ENCODE measurements at places on chromosomes 5 and 9.

DNA sequence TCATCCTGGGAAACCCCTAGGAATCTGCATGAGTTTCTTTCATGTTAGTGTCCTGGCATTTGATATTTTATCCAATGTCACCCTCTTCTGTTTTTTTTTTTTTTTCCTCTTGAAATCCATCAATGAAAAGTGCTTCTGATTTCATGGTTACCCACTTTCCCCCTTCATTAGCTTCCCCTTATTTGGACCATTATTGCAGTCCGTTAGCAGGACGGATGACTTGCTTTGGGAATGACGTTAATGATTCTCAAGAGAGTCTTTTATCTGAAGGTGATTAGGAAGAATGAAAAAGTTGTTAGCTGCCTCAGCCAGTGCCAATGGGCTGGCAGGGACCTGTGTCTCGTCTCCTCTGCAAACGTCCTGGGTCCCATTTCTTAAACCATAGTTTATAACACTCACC, 134.7 kb downstream of the SEMA6A start:
- DNase-seq = no peak

DNA sequence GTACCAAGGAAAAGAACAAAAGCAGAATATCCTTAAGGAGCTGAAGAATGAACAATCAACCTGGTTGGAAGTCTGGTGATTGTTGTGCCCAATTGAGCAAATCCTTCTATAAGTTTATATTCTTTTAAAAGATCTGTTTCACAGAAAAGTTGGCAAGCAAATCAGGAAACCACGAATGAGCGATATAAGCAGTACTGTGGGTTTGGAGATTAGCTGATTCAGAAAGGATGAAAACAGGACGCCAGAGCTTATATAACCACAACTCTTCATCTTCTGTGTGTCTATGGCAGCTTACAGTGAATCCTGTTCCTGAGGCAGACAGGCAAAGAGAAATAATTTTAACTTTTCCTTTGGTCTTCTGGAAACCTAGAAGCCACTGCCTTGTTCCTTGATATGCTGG, 61.7 kb downstream of the SLC38A9 start:
- no peak for DNase-seq

DNA sequence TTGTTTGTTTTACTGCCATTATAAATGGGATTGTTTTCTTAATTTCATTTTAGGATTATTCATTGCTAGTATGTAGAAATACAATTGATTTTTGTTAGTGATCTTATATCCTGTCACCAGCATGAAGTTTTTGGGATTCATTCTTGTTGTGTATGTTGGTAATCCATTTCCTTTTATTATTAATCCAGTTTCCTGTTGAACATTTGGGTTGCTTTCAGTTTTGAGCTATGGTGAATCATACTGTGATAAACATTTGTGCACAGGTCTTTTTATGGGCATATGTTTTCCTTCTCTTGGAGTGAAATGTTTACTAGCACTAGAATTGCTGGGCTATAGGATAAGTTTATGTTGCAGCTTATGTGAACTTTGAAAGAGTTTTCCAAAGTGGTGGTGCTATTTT, 69.6 kb downstream of the MAN2A1 start:
- DNase-seq = no peak

- DNase-seq = no peak
These were observed 215.8 kb downstream of the ADAMTS12 start for GRCh38 chr5:33675958-33676464.

DNA sequence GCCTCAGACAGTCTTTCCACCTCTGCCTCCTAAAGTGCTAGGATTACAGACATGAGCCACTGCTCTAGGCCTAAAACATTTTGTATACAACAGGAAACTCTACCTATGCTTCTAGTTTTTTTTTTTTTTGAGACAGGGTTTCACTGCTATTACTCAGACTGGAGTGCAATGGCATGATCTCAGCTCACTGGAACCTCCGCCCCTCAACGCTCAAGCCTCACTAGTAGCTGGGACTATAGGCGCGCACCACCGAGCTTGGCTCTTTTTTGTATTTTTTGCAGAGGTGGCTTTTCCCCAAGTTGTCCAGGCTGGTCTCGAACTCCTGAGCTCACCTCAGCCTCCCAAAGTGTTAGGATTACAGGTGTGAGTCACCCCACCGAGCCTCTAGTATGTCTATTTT, 5.4 kb downstream of the HSPA9 start:
- no peak for DNase-seq

- DNase-seq = no peak
These were observed 257.8 kb downstream of the FSTL4 start for GRCh38 chr5:133354323-133355185.

GRCh38 chr5:65125591-65126541, 355.9 kb downstream of the ADAMTS6 start:
- DNase-seq = no peak

DNA sequence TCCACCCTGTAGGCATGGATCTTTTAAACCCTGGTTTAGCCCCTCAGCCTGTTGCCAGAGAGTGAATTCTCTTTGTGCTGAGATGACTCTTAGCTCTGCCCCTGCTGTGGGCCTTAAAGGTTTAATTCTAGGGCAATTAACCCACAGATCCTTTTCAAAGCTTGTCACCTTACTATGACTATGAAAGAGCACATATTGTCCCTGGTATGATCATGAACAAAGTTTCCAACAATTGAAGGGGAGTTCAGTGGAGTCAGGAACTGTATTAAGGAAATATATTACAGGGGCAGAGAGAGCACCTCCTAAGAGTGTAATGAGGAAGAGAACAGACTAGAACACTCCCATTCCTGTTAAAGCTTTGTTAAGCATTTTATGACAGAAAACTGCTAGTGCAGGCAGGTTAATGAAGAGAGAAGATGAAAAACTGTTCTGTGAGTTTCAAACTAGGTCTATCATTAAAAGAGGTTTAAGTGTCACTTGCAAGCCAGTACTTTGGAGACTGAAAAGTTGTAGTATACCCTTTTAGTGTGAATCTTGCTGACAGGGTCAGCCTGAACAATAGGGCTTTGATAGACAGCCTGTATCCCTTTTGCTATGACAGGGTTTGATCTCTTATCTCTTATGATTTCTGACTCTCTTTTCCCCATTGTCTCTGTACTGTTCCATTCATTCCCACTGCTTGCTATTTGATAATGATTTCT, 104.2 kb upstream of the ELL2 start:
- peak; percentile 44 for DNase-seq

DNA sequence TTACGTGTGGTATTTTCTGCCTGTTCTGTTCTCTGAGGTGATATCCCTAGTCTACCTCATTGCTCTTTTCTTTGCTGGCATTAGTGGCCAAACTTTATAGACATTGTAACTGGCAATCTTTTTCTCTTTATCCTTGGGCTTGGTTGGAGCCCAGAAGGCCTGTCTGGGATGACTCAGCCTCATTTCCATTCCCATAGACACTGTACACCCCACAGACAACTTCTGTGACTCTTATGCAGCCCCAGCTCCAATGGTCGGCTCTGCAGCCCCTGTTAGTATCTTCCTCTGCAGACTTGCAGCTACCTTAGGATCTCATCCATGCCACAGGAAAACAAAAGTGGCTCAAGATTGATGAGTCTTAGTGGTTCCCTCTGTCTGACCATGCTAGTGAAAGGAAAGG, 79.8 kb downstream of the CFAP95 start:
- DNase-seq = no peak

GRCh38 chr5:103929338-103930013, 366.9 kb upstream of the NUDT12 start:
- no peak for DNase-seq

DNA sequence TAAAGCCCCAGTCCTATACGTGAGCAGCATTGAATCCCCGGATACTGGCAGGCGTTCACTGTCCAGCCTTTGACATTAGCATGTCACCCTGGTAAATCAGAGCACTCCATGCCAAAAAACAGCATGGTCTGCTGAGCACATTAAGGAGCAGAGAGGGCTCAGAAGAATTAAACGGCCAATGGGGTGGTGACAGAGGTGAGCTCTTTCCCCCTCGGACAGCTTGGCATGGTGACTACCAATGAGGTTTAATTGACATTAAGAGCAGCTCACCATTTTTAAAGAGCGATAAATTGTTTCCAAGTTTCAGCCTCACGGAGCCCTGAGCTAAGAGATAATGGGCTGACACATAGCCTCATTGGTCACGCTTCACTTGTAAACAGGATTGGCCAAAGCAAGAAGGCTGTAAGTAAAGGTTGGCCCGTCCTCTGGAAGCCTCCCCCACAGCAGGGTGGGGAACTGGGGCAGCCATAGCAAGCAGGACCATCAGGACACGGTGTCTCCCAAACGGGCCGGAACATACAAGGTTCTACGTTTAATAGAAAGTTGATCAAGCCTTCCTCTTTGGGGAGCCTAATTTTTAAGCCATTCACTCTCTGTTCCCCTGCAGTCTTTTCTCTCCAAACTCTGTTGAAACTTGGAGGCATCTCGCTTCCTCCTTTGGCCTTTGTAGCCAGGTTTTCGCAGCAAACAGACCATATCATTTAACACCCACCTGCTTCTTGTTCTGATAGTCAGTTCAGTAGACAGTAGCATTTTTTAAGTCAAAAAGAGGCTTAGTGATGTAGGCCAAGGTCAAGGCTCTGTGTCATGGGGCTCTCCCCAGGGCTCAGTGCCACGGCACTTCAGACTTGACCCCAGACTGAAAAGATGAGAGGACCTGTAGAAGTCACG, 25.9 kb downstream of the QRFP start:
- DNase-seq = no peak

DNA sequence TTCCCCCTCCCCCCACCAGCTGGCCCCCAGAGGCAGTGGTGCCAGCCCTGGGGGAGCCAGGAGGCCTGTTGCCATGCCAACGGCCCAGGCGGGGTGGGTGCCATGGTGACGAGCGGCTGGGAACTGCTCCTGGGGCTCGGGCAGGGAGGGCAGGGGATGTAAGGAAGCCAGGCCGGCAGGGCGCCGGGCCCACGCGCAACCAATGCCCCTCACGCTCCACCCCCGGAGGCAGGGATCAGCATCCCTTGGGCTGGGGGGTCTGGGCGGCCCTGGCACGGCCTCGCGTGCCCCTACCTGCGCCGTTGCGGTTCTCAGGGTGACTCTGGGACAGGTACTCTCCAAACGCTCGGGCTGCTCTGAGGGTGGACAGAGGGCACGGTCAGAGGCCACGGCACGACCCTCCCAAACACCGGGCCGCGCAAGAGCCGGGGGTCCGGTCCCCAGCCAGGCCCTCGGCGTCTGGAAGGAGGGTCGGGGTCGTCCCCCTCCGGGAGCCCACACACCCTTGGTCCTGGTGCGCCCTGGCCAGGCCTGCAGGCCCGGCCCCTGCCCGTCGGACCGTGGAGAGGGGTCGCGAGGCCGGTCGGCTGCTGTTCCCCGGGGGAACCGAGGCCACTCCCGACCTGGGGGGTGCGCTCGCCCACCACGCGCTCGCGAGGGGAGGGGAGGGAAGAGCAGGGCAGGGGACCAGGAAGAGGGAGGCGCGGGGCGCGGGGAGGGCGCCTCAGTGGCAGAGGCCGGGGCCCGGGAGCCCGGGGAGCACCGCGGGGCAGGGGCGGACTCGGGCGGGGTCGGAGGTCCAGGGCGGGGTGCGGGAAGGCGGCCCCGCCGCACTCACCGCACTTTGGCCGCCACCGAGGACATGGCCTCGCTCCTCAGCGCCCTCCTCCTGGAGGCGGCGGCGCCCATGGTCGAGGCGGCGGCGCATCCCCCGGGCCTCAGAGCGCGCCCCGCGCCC, 661 bp downstream of the NSMF start:
- peak; percentile 63 for DNase-seq

DNA sequence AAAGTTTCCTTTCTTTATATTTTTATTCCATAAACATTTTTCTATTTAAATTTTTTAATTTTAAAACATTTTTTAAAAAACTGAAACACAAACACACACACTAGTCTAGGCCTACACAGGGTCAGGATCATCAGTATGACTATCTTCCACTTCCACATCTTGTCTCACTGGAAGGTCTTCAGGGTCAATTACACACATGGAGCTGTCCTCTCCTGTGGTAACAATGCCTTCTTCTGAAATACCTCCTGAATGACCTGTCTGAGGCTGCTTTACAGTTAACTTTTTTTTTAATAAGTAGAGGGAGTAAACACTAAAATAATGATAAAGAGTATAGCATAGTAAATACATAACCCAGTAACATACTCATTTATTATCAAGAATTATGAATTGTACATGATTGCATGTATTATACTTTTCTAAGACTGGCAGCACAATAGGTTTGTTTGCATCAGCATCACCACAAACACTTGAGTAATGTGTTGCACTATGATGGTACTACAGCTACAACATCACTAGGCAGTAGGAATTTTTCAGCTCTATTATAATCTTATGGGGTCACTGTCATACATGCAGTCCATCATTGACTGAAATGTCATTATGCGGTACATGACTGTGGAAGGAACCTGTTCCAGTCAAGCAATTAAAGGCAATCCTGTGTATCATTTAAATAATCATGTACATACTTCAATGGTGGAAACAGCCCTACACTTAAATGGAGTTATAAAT, 17.4 kb upstream of the CEP120 start:
- DNase-seq = no peak

DNA sequence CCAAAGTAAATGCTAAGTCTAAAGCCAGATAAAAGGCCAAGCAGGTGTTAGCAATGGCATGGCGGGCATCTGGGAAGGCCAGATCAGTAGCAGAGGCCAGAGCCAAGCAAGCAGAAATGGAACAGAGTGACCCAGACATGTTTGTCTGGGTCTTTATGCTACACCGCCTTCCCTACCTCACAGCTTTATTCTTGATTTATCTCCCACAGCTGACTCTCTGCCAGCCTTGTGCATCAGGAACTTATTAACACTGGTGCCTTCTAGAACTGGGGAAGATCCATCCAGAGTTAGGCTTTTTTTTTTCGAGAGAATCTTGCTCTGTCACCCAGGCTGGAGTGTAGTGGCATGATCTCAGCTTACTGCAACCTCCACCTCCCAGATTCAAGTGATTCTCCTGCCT, 112.5 kb upstream of the SLC44A1 start:
- no peak for DNase-seq
